ENCODE measurements at places on chromosomes 11 and 22. TPM values are rescaled to one million over a fixed set of nuclear protein-coding genes. Genes with fewer than 3 reads are reported as not detected.

Gene CPSF7
- 76.7 TPM for total RNA-seq

Gene FAT3
- 0.72 TPM for total RNA-seq

Gene XKR3
- total RNA-seq = not detected

Gene PATE2
- total RNA-seq = not detected

Gene CAVIN3
- 34.0 TPM for total RNA-seq

Gene CENPM
- total RNA-seq = 31.5 TPM

Gene TEX12
- not detected for total RNA-seq

Gene BBOX1
- not detected for total RNA-seq

Gene NCF4
- not detected for total RNA-seq

All from A549 treated with DMSO at 1 μM for 4 hours (cell line).